ENCODE measurements at places on chromosomes 6 and 20. TPM values are rescaled to one million over a fixed set of nuclear protein-coding genes. Genes with fewer than 3 reads are reported as not detected.
A peak's percentile ranks its signal among the peaks of the same experiment; 100 is the strongest.

DNA sequence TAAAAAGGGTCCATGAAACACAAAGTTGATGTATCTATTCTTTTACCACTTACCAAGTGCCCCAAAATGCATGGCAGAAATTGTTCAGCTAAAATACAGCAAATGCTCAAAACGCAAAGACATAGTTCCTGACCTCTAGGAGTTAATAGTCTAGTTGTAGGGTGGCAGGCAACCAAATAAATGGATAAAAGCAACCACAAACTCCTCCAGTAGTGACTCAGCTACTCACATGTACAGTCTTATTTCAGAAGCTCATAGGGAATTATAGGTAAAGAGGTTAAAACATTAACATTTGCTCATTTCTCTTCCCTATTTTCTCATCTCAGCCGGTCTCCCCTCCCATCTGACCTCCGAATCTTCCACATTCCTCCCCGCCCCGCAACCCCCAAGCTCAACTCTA is 143.9 kb upstream of the INSM1 start:
- no peak for DNase-seq

The GPR63 gene
- total RNA-seq, result 0.11 TPM

DNA sequence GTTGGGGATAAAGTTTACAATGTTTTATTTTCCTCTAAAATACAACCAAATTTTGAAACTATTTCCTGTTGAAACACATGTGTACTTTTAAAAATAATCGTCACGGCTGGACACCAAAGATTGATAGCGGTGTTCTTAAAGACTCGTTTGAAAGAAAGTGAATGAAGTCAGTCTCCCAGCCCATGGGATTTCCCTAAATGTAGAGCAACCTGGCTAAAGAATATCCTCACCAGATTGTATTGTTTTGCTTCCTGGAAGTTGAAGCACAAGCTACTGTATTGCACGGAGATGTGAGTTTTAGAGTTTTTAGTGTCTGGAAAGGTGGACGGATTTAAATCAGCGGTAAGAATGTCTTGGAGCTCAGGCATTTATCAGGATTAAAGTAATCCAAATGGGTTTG is 189.5 kb downstream of the THBS2 start:
- DNase-seq, result no peak

- peak; percentile 99 for DNase-seq
Measured at GRCh38 chr6:84764332-84765049, at the start of gene TBX18. Gene TBX18, minus strand, starts transcription at chr6:84764598. Its CDS starts 417 bp downstream, at chr6:84764181.

The VSX1 gene
- total RNA-seq, result not detected

DNA sequence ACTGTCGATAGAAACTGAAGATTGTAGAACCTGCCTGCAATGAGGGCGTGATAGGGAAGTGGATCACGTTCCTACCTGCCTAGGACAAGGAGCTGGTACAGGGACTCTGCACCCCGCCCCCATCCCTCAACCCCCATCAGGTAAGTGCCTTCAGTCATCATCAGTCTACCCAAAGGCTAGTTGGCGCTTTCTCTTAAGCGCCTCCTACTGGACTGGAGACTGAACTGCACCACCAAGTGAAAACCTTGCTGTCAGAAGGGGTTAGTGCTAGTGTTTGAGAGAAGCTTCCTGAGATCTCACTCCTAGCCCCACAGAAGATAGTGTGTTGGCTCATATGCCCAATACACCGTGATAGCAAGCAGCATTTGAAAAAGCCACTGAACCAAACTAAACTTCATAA is 706.5 kb upstream of the MAN1A1 start:
- DNase-seq, result no peak

DNA sequence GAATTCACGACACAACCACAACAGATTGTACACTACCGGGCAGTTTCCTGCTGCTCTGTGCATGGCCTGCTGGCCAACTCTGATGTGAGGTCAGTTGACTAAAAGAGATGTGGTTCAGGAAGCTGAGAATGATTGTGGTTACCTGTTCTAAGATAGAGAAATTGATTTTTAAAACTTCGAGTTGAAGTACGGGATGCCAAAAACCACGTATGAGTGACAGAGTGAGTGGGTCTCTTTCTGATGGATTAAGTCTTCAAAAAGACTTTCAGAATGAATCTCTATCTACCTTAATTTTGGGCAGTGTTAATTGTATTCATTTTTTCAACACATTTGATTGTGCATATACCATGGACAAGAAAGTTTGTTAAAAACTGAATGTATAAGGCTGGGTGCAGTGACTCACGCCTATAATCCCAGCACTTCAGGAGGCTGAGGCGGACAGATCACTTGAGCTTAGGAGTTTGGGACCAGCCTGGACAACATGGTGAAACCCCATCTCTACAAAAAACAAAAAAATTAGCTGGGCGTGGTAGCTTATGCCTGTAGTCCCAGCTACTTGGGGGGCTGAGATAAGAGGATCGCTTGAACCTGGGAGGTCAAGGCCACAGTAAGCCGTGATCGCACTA is 121.2 kb downstream of the SGK1 start:
- no peak for DNase-seq

GRCh38 chr20:57866250-57867106 is 156.7 kb upstream of the PMEPA1 start:
- DNase-seq, result no peak

DNA sequence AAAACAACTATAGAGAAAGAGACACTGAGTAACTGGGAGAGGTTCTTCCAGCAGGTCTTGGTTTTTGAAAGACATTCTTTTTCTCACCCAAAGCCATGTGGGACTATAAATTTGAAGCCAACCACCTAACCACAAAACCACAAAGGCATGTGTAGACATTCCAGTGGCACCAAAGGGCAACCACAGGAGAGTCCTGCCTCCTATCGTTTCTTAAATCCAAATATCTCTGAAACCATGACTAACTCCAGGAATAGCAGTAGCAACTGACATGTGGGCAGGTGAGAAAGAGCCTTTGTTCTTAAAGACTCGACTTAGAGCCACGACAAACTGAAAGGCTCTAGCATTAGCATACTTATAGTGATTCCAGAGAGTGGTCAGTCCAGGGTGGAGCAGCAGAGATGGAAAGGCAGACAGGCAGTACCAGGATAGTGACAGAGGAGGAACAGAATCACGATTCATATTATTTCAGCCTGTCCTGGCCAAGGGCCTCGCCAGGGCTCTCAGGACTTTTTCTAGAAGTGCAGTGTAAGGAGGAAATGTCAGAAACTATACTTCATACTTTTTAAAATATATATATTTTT is 9.4 kb upstream of the COL9A1 start:
- DNase-seq, result no peak

DNA sequence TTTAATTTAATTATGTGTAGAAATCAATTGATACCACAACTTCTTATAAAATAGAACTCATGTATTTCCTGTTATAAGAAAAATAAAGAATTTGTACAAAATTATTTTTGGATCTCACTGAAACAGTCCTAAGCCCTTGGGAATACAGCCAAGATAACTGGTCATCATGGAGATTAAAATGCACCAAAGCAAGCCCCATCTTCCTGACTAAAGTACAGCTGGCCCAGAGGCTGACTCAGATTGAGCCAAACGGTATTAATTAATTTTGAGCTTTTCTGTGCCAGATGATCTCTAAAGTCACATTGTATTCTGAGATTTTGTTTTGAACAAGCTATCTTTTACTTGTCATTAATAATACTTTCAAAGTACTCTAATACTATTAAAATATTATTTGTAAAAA is 978.5 kb downstream of the TBC1D32 start:
- DNase-seq, result no peak

DNA sequence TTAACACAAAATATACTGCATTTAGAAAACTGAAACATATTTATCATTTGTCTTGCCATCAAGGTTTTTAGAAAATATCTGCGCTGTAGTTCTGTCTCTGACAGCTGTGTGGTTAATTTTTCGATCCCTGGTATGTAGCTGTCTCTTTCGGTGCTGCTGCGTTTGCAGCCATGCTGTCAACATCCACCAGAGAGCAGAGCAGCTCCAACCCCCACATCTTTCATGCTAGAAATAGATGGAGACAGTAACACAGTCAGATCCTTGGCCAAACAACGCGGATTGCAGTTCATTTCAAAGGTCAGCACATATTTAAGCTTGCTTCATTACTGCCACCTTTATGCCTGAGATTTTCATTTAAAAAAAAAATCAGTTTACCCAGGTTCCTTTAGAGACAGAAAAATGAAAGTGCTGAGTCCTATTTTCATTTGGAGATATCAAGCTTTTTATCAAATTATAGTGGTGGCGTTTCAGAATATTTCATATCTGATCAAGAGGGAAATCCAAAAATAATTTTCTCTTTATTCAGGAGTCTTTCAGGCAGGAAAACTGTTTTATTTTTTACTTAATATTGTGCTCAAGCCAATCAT is 157.7 kb upstream of the MMS22L start:
- no peak for DNase-seq

The ANKRD66 gene
- total RNA-seq, result not detected

The HRH3 gene
- total RNA-seq, result not detected

The AK9 gene
- total RNA-seq, result 4.6 TPM

DNA sequence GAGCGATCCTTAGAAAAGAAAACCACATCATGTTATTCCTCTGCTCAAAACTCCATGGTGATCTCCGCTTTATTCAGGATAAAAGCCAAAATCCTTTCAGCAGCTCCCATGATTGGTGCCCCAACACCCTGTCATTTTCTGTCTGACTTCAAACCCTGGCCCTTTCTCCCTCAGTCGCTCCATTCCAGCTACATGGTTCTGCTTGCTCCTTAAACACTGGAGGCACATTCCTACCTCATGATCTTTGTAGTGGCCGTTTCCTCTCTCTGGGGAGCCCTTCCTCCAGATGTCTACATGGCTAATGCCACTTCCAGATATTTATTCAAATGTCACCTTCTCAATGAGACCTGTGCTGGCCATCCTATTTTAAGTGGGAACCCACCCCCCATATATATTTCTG is 100.8 kb downstream of the CAP2 start:
- DNase-seq, result no peak

The TCP1 gene
- total RNA-seq, result 619 TPM

GRCh38 chr6:54619102-54619501 is 227.5 kb upstream of the FAM83B start:
- DNase-seq, result no peak

The POM121L2 gene
- total RNA-seq, result not detected

The IL17A gene
- not detected for total RNA-seq

The ENPP4 gene
- 8.7 TPM for total RNA-seq

GRCh38 chr6:117617210-117618035 is 15.1 kb upstream of the GOPC start:
- DNase-seq, result no peak

GRCh38 chr6:133707456-133707855 is 181.5 kb upstream of the TCF21 start:
- peak; percentile 63 for DNase-seq
